ENCODE measurements at places on chromosomes 12 and 14. TPM values are rescaled to one million over a fixed set of nuclear protein-coding genes. Genes with fewer than 3 reads are reported as not detected.

The ITGB7 gene
- not detected for total RNA-seq

The PLXNC1 gene
- 6.5 TPM for total RNA-seq

The ANG gene
- 2.3 TPM for total RNA-seq

The ANKRD33 gene
- total RNA-seq = 1.7 TPM

The ANKRD13A gene
- 25.6 TPM for total RNA-seq

The CCDC196 gene
- not detected for total RNA-seq

GRCh38 chr12:45670346-45671065 lies 59.0 kb upstream of the ARID2 start:
- H3K4me1 ChIP-seq = no peaks in the 10 kb centered on the region
- H3K36me3 ChIP-seq = no peaks in the 10 kb centered on the region

DNA sequence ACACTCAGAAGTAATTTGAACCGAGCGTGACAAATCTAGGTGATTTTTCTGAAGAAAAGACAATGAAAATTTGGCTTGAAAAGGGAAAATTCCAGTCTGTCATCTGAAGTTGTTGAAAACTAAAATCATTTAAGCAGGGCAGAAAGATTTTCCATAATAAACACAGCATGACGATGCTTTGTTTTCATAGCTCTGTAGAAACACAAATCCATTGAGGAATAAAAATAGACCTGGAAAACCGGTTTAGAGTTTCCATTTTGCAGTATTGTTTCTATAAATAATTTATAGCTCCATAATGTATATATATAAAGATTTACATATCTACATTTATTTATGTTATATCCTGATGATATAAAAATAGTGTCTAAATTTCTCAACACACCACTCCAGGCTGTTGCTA lies 1918.5 kb upstream of the FLRT2 start:
- no peak for DNase-seq
- H3K4me3 ChIP-seq = no peak overlapping the region
- no peaks in the 10 kb centered on the region for H3K27me3 ChIP-seq
- no peaks in the 10 kb centered on the region for H3K4me1 ChIP-seq
- no peaks in the 10 kb centered on the region for H3K36me3 ChIP-seq

DNA sequence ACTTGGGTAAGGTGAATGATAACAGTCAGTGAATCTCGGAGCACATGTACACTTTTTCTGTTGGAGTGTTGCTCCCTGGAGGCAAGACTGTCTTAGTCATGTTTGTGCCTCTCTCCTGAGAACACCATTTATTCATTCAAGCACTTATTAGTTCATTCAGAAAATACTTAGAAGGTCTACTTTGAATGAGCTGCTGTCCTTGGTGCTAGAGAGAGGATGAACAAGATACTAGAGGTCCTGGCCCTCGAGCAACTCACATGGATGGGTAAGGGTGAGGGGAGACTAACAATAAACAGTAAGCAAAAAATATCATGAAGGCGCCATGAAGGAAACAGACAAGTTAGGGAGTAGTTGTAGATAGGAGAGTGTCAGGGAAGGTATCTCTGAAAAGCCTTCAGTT lies 17.1 kb upstream of the SAMD4A start:
- H3K36me3 ChIP-seq = no peaks in the 10 kb centered on the region
- H3K27ac ChIP-seq = no peak overlapping the region
- no peak overlapping the region for H3K4me3 ChIP-seq
- peaks cover 10% of the 10 kb centered on the region for H3K4me1 ChIP-seq
- peak; percentile 39 for DNase-seq

GRCh38 chr14:96903444-96904023 lies 106.4 kb downstream of the VRK1 start:
- H3K4me1 ChIP-seq = peaks cover 11% of the 10 kb centered on the region
- no peak overlapping the region for H3K27ac ChIP-seq
- H3K36me3 ChIP-seq = no peaks in the 10 kb centered on the region
- no peak overlapping the region for H3K4me3 ChIP-seq
- no peak for DNase-seq

GRCh38 chr12:56361487-56362129 lies 1.0 kb downstream of the APOF start:
- H3K36me3 ChIP-seq = no peaks in the 10 kb centered on the region
- DNase-seq = no peak
- H3K27ac ChIP-seq = no peak overlapping the region
- no peak overlapping the region for H3K4me3 ChIP-seq

- DNase-seq = peak; percentile 85
- no peaks in the 10 kb centered on the region for H3K36me3 ChIP-seq
- H3K27ac ChIP-seq = no peak overlapping the region
- H3K4me1 ChIP-seq = no peaks in the 10 kb centered on the region
- no peak overlapping the region for H3K4me3 ChIP-seq
- no peaks in the 10 kb centered on the region for H3K27me3 ChIP-seq
Observed at GRCh38 chr14:93536945-93537344, 106.2 kb downstream of the UNC79 start.

- DNase-seq = peak; percentile 37
- no peak overlapping the region for H3K27ac ChIP-seq
- no peaks in the 10 kb centered on the region for H3K27me3 ChIP-seq
- peaks cover 4% of the 10 kb centered on the region for H3K36me3 ChIP-seq
Observed at GRCh38 chr12:131327521-131328488, 374.1 kb downstream of the ADGRD1 start.

DNA sequence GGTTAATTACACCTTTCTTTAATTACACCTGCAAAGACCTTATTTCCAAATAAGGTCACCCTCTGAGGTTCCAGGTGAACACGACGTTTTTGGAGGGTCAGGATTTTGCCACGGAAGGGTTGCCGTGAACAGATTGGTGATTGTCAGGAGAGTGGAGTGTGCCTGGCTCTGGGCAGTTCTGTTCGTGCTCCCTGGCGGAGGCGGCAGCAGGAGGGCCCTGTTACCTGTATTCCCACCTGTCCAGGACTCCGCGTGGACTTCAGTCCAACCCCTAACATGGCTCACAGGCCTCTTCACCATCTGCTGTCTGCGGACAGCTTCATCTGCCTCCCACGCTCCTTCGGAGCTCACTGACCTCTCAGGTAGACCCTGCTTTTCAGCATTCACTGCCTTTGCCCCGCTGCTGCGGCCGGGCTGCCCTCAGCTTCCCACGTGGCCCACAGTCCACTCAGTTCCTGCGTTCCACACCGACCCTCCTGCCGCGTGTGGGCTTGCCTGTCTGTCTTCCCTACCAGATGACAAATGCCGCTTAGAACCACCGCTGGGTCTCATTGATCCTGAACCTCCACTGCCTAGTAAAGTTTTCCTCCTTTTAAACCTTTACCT lies 187.5 kb upstream of the DIO3 start:
- no peak overlapping the region for H3K27ac ChIP-seq
- DNase-seq = no peak
- H3K36me3 ChIP-seq = no peaks in the 10 kb centered on the region
- H3K27me3 ChIP-seq = no peaks in the 10 kb centered on the region
- no peaks in the 10 kb centered on the region for H3K4me1 ChIP-seq

DNA sequence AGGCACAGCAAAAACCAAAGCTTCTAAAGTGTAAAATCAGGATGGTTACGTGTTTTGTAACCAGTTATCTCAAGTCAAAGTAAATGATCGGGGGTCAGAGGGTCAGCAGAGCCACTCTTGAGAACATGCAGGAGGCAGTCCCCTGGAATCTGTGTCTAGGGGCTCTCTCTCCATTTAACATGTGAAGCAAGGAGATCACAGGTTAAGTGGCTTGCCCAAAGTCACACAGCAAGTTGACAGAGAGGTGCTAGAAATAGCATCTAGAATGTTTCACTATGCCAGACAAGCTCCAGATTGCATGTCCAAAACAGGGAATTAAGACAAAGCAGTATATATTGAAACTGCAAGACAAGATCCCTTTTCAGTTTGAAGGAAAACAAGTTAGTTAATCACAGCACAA lies 33.4 kb downstream of the PPTC7 start:
- H3K4me3 ChIP-seq = no peak overlapping the region
- H3K4me1 ChIP-seq = peaks cover 7% of the 10 kb centered on the region
- H3K27ac ChIP-seq = no peak overlapping the region
- H3K27me3 ChIP-seq = no peaks in the 10 kb centered on the region

DNA sequence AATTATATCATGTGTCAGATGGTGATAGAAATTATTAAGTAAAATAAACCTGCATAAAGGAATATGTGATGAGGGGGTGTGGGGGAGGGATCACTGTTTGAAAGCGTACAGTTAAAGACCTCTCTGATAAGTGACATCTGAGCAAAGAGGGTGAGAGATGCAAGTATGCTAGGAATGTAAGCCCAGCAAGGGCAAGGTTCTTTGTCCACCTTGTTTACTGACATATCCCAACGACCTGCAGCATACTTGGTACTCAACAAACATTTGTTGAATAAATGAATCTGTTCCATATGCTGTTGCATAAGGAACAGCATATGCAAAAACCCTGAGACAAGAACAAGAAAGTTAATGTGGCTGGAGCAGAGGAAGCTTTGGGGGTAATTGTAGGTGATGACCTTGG lies 12.0 kb upstream of the MDM1 start:
- peaks cover 10% of the 10 kb centered on the region for H3K4me1 ChIP-seq
- no peaks in the 10 kb centered on the region for H3K36me3 ChIP-seq
- H3K27me3 ChIP-seq = no peaks in the 10 kb centered on the region
- H3K4me3 ChIP-seq = no peak overlapping the region

GRCh38 chr14:68890173-68890931 lies 88.8 kb downstream of the ACTN1 start:
- H3K27ac ChIP-seq = no peak overlapping the region
- no peak for DNase-seq
- no peaks in the 10 kb centered on the region for H3K4me1 ChIP-seq
- H3K36me3 ChIP-seq = peaks cover 35% of the 10 kb centered on the region
- no peaks in the 10 kb centered on the region for H3K27me3 ChIP-seq
- no peak overlapping the region for H3K4me3 ChIP-seq

GRCh38 chr12:103881261-103881660 lies 40.2 kb upstream of the NT5DC3 start:
- H3K27me3 ChIP-seq = no peaks in the 10 kb centered on the region
- no peak for DNase-seq
- H3K27ac ChIP-seq = no peak overlapping the region

All from GM23338 (cell line).